ENCODE measurements at places on chromosomes 2 and 18.
A peak's percentile ranks its signal among the peaks of the same experiment; 100 is the strongest.

DNA sequence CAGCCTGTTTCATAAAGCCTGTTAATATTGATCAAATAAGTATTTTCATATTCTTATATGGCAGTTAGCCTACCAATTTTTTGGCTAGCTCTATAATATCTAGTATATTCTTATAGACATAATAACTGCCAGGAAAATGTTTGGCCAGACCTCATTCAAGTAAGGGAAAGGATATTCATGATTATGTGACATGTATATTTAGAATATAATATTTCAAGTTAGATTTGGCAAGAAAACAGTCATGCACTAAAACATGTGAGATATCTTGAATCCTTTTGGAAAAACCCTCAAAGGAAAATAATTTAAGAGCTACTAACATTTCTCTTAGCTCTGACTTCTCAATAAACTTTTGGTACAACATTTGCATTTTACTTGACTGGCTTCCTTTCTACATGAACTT lies 694.1 kb downstream of the PLCL1 start:
- no peak for DNase-seq

GRCh38 chr2:6168485-6168884 lies 476.3 kb downstream of the SOX11 start:
- DNase-seq, result no peak

- no peak for DNase-seq
Measured at GRCh38 chr2:232377319-232377718, 1.2 kb upstream of the ALPP start.

GRCh38 chr2:239108459-239108858 lies 260.6 kb downstream of the TWIST2 start:
- no peak for DNase-seq

GRCh38 chr2:33158482-33159003 lies 211.8 kb downstream of the LTBP1 start:
- peak; percentile 79 for DNase-seq

- no peak for DNase-seq
Measured at GRCh38 chr2:190415794-190416775, 7.9 kb downstream of the MFSD6 start.

GRCh38 chr2:86065512-86065911 lies 40.2 kb downstream of the POLR1A start:
- DNase-seq, result no peak

GRCh38 chr2:213251618-213252017 lies 32.6 kb upstream of the SPAG16 start:
- peak; percentile 59 for DNase-seq

- DNase-seq, result peak; percentile 78
Measured at GRCh38 chr2:18047896-18048657, 169.6 kb downstream of the KCNS3 start.

DNA sequence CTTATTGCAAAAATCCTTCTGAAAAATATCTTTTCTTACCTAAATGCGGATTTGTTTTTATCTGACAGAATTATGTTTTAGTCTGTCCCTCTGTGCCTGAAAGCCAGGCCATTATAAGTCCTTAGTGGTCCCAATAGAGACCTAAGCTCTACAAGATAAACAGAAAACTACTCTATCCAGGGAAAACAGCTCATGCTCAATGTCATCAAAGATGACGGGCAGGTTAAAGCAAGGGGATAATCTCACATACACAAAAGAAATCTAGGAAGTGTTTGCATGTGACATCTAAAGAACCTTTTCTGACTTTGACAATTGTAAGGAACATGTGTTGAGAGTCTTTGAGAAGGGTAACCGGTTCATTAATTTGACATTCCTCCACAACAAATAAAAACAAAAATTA lies 741.1 kb upstream of the ID2 start:
- no peak for DNase-seq

DNA sequence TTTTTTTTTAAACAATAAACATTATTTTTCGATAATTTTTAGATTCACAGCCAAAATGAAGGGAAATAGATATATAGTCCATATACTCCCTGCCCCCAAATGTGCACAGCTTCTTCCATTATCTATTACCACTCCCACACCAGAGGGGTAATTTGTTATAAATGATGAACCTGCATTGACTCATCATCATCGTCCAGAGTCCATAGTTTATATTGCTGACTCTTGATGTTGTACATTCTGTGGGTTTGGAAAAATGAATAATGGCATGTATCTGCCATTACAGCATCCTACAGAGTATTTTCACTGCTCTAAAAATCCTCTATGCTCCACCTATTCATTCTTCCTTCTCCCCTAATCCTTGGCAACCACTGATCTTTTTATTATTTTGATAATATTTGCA lies 121.5 kb downstream of the LTBP1 start:
- peak; percentile 68 for DNase-seq

DNA sequence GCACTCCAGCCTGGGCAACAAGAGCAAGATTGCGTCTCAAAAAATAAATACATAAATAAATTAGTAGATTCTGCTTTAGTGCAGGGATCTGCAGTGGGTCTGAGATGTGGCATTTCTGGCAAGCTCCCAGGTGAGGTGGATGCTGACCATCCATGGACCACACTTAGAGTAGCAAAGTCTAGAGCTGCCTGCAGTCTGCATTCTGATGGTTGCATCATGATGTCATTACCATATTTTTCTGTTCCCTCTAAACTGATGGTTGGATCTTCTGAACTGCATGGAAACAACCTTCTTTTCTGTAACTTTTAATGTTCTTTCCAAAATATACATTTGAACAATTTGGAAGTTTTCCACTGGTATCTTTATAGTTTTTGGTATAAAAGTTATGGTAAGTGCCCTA lies 42.9 kb downstream of the MYL12B start:
- DNase-seq, result no peak

DNA sequence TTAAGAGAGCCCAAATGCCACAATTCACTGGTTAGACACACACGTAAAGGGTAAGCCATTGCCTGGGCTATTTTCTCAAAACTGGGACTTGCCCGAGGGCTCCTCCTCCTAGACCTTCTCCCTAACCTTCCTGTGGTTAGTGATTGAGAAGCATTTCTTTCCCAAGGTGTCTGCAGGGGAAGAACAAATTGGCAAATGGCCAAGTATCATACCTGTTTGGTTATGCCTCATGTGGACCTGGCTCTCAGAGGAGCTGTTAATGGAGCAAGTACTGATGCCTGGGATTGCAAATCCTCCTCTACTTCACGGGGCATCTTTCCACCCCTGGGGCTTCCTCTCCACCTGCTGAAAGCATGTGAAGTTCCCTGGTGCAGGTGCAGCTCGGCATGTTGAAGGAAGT lies 187.5 kb upstream of the CYRIA start:
- DNase-seq, result no peak

- peak; percentile 4 for DNase-seq
Measured at GRCh38 chr2:44342854-44343253, 18.4 kb downstream of the PREPL start.

- no peak for DNase-seq
Measured at GRCh38 chr2:58429014-58429875, 188.1 kb upstream of the FANCL start.

DNA sequence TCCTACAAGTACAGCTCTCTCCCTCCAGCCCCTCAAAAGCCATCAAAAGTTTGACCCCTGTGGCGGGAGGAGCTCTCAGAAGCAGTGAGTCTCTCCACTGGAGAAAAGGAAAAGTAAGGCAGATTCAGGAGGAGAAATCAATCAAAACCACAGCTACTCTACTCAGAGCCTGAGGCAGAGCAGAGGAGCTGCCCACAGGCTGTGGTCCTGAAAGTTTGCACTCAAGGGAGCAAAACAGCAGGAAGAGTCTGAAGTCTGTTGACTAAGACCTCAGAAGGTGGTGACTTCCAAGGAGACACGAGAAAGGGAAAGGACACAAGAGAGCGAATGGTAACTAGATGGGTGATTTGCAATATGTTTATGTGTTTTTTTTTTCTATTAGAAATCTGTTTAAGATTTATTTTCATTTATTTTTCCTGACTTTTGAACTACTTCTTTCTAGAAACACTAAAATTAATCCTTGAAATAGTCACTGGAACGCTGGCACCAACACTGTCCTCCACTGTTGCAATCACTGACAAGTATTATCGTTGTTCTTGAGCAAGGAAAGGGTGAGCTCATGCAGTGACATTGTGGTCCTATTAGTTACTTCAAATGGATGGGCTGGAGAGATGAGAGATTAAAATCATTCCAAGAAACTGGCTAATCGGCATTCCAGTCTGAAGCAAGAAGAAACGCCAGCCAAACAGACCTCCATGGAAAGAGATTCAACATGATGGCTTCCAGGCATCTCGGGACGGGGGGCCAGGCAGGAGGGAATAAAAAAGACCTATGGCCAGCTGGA lies 35.8 kb downstream of the PID1 start:
- DNase-seq, result peak; percentile 18

DNA sequence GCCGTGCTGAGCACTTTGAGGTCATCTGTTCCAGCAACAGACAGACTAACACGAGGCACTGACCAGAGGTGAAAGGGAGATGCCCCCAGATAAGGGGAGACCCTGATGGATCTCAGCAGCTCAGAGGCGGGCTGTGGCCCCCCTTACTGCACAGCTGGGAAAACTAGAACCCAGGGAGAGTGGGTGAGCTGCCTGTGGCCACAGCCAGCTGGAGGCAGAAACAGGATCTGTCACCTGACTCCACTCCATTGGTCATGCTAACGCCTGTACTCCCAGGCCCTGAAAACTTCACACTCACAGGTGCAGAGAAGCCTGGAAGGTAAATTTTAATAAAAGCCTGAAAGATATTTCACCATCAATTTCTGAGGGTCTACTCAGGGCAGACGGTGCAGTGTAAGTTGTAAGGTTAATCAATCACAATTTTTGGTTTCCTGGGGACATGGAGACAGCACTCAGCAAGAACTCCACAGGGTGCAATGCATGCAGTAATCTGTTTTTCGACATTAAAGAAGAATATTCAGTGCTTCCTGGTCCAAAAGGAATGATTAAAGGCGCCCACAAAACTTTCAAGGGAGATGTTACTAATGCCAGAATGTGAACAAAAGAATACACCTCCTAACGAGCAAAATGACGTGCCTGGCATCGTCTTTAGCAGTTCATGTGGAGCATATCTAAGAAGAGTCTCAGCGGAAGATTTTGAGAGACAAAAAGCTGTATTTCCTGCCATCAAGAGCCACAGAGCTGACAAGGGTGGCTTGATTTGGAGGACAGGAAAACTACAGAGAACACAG lies 173.4 kb downstream of the EIPR1 start:
- no peak for DNase-seq

- DNase-seq, result peak; percentile 71
Measured at GRCh38 chr18:44537526-44537925, 143.2 kb upstream of the SETBP1 start.

- peak; percentile 74 for DNase-seq
Measured at GRCh38 chr2:127479219-127479825, 47.0 kb downstream of the IWS1 start.

DNA sequence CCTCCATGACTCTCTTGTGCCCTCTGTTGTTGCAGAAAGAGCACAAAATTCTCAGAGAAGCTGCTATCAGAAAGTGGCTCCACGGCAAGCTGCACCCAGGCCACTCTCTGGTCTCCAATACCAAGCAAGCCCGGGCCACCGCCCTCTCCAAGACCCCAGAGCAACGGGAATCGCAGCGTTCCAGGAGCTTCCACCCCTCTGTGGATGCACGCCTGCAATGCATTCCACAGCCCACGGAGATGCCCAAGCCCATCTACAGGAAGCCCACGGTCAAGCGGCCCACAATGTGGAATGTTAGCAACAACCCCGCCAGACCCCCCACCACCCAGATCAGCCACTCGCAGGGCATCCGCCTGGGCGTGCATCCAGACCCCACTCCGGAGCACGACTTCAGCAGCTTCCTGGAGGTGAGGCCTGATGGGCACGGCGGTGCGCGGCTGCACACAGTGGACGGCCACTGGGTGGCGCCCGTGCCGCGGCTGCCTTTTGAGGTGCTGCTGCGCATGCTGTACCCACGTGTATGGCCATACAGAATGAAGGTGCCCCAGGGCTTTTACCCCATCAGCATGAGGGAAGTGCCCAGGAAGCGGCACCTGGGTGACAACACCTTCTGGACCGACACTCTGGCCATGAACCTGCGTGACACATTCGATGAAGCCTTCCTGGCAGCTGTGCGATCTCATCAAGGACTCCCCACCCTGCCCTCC lies 6.3 kb downstream of the ANKRD53 start:
- no peak for DNase-seq

GRCh38 chr2:100876231-100876860 lies 56.4 kb downstream of the NPAS2 start:
- no peak for DNase-seq

GRCh38 chr2:68791914-68792313 lies 57.3 kb downstream of the ARHGAP25 start:
- no peak for DNase-seq

DNA sequence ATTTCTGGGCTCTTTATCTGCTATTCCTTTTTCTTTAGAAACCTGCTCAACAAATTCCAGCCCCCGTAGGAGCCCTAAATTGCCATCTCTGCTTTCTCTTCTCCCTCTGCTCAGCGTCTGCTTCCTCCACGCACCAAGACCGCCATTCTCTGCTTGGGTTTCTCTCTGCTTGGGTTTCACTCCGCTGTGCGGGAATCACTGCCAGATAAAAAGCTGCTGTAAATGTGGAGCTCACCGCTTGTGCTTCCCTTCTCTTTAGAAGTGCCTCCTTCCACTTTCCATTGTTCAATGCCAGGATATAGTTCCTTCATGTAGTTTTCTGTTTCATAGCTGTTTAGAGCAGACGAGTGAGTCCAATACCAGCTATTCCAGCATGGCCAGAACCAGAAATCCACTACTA lies 45.9 kb downstream of the TMEM237 start:
- DNase-seq, result no peak

- peak; percentile 30 for DNase-seq
Measured at GRCh38 chr2:4340536-4340935, 637.2 kb downstream of the DCDC2C start.

- DNase-seq, result no peak
Measured at GRCh38 chr2:214575030-214575429, 164.2 kb downstream of the VWC2L start.

DNA sequence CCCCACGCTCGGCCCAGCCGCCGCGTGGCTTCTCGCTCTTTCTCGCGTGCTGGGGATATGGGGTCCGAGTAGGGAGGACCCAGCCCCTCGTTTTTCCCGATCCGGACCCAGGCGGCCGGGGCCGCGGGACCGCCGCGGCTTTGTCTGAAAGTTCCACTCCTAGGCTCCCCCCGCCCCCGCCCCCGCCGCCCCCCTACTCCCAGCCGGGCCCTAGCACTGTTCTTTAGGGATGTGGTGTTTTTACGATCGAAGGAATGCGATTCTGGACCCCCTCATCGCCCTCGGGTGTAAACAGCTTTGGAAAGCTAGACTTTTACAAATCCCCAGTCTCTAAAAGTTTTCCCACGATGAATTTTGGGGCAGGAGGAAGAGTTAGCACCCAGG lies 819 bp downstream of the TGIF1 start:
- DNase-seq, result no peak

- DNase-seq, result no peak
Measured at GRCh38 chr2:108616318-108616717, 82.0 kb downstream of the LIMS1 start.

All from A172 (cell line).